ENCODE measurements at places on chromosomes 3 and 15.

- DNase-seq = no peak
Observed at GRCh38 chr3:23258110-23258509, 55.0 kb downstream of the UBE2E2 start.

- no peak for DNase-seq
Observed at GRCh38 chr3:27688053-27688452, 34.1 kb downstream of the EOMES start.

- peak; percentile 71 for DNase-seq
Observed at GRCh38 chr15:65916664-65917406, 47.5 kb downstream of the RAB11A start.

GRCh38 chr3:9168241-9168741 lies 81.2 kb downstream of the SRGAP3 start:
- peak; percentile 63 for DNase-seq
